ENCODE measurements at places on chromosomes 1 and 21.

- no peaks in the 10 kb centered on the region for H3K4me1 ChIP-seq
- peaks cover 2% of the 10 kb centered on the region for H3K36me3 ChIP-seq
- H3K4me3 ChIP-seq = no peak overlapping the region
- H3K27ac ChIP-seq = no peak overlapping the region
- peaks cover 63% of the 10 kb centered on the region for H3K27me3 ChIP-seq
Measured at GRCh38 chr21:17660862-17661261, 48.2 kb upstream of the BTG3 start.

GRCh38 chr1:61692155-61692800 is 32.7 kb downstream of the TM2D1 start:
- H3K4me1 ChIP-seq = no peaks in the 10 kb centered on the region
- peaks cover 20% of the 10 kb centered on the region for H3K36me3 ChIP-seq
- H3K27ac ChIP-seq = peak overlapping the region; percentile 61
- H3K4me3 ChIP-seq = no peak overlapping the region

GRCh38 chr1:87136607-87137341 is 191.9 kb upstream of the LMO4 start:
- H3K27ac ChIP-seq = no peak overlapping the region
- H3K36me3 ChIP-seq = peaks cover under 1% of the 10 kb centered on the region
- peaks cover 19% of the 10 kb centered on the region for H3K27me3 ChIP-seq
- no peak for DNase-seq
- H3K4me3 ChIP-seq = no peak overlapping the region

- DNase-seq = no peak
- H3K27ac ChIP-seq = no peak overlapping the region
- H3K27me3 ChIP-seq = no peaks in the 10 kb centered on the region
- H3K4me1 ChIP-seq = no peaks in the 10 kb centered on the region
Measured at GRCh38 chr1:87473203-87473661, 144.6 kb downstream of the LMO4 start.

DNA sequence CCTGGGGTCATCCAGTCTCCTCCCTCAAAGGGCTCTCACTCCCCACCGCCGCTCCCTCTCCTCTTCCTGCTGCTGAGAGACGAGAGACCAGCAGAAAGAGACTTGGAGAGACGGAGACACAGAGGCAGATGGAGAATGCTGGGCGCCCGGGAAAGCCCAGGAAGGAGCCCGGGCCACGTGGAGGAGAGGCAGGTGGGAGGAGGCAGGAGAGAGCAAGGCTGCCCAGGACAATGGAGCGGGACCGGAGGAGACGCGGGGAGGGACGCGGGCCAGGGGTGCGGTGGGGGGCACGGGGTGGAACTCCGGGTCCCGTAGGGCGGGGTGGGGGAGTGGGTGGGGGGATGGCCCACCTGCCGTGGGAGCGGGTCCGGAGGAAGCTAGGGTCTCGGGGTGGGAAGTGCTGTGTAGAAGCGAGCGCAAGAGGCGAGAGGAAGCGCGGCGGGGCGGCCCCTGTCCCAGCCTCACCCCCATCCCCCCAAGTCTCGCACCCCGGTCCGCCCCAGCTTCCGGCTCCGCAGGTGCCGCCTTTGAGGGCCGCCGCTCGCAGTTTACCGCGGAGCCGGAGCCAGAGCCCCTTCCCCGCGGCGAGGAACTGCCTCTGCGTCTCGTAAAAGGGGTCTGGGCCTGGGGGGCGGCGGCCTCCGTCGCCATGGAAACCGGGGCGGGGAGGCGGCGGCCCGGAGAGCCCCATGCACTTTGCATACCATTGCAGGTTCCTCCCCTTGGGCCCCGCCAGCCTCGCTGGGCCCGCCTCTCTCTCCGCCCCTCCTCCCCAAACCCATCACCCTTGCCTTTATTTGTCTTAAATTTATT is 11.7 kb upstream of the EPHA2 start:
- H3K27me3 ChIP-seq = no peaks in the 10 kb centered on the region
- peak; percentile 40 for DNase-seq
- peaks cover 5% of the 10 kb centered on the region for H3K36me3 ChIP-seq
- peak overlapping the region; percentile 74 for H3K27ac ChIP-seq
- peak overlapping the region; percentile 69 for H3K4me3 ChIP-seq

DNA sequence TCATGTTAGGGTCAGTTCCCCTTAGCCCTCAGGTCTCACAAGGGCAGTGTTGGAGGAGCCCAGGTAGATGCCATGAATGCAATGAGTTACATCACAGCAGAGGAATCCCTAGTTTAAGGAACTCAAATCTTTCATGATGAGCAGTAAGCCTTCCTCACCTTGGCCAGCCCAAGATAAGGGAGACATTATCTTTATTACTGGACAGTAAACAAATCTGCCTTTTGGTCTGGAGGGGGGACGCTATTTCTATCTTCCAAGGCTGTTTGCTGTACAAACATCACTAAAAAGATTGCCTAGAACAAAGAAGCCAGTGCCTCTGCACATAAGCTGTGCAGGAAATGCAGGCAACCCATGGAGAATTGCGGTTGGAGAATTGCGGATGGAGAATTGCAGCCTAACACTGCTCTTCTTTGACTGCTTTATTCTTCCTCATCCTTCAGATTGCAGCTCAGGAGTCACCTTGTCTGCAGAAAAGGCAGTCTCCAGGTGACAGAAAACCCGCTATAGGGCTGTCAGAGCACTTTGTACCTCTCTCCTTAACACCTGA is 2.3 kb upstream of the CHI3L1 start:
- no peaks in the 10 kb centered on the region for H3K36me3 ChIP-seq
- H3K4me3 ChIP-seq = no peak overlapping the region
- no peaks in the 10 kb centered on the region for H3K4me1 ChIP-seq
- no peak for DNase-seq
- no peak overlapping the region for H3K27ac ChIP-seq
- H3K27me3 ChIP-seq = peaks cover 29% of the 10 kb centered on the region

GRCh38 chr1:221343607-221344006 is 398.3 kb downstream of the DUSP10 start:
- H3K4me3 ChIP-seq = no peak overlapping the region
- no peak for DNase-seq
- H3K4me1 ChIP-seq = no peaks in the 10 kb centered on the region
- H3K36me3 ChIP-seq = no peaks in the 10 kb centered on the region
- H3K27ac ChIP-seq = no peak overlapping the region

Data from central memory CD8-positive, alpha-beta T cell (primary cell).